Stimulated activated effector memory CD8-positive, alpha-beta T cell treated with anti-CD3 and anti-CD28 coated beads, Interleukin-12 subunit alpha, Interleukin-12 subunit beta, amount 100 ng/mL, for 72 hours (primary cell): ENCODE measurements at places on chromosomes 6 and 20.

DNA sequence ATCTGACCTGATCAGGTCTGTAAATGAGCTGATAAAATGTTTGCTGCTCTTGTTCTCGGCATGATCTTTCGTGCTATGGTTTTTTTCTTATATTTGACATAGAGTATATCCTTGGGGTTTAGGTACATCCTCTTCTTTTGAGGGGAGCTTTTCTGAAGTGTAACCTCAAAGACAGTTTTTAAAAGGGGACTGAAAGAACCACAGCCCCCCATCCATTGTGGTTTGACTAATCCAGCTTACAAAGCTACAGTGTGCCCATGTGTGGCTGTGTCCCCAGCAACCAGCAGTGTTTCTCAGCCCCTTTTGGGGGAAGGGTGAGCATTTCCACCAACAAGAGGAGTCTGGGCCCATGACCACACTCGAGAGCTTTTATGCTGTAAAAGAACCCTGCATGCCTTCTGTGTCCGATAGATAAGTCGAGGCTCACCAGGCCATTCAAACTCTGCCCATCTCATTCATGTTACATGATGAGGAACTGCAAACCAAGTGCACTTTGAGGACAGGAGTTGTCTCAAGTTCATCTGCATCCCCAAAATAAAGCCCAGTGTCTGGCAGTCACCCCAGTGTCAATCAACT lies 266.0 kb downstream of the SLC24A3 start:
- no peak for DNase-seq

DNA sequence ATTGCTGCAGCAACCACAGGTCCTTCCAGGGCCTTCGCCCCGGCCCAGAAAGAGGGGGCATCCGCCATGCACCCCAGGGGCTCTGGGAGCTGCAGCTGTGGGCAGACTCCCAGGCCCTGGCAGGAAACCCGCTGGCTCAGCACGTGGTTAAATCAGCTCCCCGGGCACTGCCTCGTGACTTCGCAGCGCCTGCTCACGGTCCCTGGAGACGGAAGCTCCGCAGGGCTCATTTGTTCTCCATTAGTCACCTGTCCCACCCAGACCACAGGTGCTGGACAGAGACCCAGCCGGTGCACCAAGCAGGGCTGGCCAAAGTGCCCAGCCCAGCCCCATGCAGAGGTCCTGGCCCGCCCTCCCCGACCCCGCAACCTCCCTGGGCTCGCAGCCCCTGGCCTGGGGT lies 14.7 kb downstream of the KCNQ2 start:
- no peak for DNase-seq

DNA sequence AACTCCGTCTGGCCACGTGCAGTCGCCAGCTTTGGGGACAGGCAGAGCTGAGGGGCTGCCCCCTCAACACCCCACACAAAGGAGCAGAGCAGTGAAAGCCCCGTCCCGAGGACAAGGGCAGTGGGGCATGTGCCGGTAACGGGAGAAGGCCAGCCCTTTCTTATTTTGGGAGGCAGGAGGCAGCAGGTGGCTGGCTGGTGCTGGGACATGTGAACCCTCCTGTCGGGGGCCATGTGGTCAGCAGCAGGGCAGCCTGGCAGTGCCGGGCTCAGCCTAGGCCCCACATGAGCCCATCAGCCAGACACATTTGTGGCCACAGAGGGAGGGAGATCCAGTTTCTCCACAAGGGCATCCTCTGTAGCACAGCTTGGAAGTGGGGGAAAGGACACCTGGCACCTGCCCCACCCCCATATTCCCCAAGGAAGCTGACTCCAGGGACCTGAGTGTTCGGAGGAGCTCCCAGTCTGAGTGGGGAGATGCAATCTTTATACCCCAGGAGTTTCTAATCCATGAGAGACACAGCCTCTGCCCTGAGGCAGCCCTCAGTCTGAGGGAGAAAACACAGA lies 137.6 kb downstream of the MRPL14 start:
- DNase-seq, result no peak

GRCh38 chr6:44733868-44734267 lies 346.4 kb downstream of the CDC5L start:
- DNase-seq, result no peak

DNA sequence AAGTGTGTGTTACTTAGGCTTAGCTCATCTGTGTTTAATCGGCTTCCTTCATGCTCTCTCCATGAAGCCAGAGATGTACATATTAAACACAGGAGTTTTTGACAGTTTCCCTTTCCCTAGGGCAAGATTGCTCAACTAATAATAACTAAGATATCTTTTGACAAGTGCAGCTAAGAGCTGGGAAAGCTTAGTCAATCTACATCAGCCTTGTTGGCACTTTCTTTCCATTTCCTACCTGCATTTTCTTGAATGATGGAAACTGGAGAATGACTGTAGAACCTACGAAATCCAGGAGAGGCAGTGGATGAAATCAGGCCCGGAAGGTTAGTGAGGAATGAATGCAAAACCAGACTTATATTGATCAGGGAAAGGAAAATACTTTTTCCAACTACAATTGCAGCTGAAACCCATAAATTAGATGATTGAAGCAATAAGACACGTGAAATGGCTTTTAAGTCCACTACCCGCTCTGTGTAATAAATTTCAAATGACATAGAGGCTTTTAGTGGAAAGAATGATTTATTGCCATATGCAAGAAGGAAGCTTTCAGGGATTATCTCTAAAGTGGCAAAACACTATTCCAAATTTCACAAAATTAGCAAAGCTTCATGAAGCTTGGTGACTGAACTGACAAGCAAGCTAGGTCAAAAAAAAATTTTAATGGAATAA lies 237.2 kb upstream of the ID4 start:
- DNase-seq, result no peak

DNA sequence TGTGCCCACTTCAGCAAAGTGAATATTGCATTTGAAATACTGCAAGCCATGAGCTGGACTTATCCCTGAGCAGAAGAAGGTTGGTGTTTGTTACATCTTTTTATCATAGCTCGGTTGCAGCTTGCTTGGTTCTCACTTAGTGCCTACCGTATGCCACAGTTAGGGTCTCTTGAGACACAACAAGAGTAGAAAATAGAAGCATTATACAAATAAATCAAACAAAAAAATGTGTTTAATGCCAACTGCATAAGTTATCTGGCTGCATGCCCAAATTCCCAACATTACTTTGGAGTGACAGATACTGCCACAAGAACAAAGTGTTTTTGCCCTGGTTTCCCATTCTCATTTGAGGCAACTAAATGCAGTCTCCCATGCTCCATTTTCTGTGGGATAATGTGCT lies 53.9 kb upstream of the LAMP5 start:
- no peak for DNase-seq

DNA sequence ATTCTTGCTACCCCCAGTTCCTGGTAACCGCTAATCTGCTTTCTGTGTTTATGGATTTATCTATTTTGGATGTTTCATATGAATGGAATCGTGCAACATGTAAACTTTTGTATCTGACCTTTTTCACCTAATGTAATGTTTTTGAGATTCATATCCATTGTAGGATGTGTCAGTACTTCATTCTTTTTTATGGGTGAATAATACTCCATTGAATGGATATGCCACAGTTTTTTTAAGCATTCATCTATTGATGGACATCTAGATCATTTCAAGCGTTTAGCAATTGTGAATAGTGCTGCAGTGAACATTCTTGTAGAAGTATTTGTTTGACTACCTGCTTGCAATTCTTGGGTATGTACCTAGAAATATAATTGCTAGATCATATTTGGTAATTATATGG lies 13.0 kb downstream of the KDM1B start:
- no peak for DNase-seq

GRCh38 chr6:147040121-147040910 lies 163.9 kb upstream of the STXBP5 start:
- no peak for DNase-seq

DNA sequence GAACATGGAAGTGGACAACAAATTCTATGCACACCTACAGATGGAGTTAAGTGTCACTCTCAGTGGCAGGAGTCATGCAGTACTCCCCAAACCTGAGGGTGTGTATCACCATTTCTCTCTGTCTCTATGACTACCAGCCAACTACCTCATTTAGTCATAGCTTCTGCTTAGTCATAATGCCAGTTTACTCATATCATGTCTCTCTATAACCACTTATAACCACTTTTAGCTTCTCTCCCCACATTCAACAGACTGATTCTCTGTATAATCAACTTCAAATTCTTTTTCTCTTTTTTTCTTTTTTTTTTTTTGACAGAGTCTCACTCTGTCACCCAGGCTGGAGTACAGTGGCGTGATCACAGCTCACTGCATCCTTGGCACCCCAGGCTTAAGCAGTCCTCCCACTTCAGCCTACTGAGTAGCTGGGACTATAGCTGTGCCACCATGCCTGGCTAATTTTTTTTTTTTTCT lies 13.8 kb upstream of the GTF3C6 start:
- peak; percentile 6 for DNase-seq
